Ureter (tissue), 1 donor: ENCODE measurements at places on chromosomes 11 and 22. TPM values are rescaled to one million over a fixed set of nuclear protein-coding genes. Genes with fewer than 3 reads are reported as not detected.

GGTLC3 gene
- total RNA-seq = 0.57 TPM

VEGFB gene
- total RNA-seq = 51.6 TPM

CRKL gene
- total RNA-seq = 64.8 TPM

GRCh38 chr22:36360011-36360410 lies 27.8 kb downstream of the MYH9 start:
- no peak for DNase-seq

- no peak for DNase-seq
These were observed 599 bp upstream of the PPP2R1B start for GRCh38 chr11:111766834-111767142.

- DNase-seq = no peak
These were observed 120.1 kb upstream of the LRRC4C start for GRCh38 chr11:41579546-41579945.

DNA sequence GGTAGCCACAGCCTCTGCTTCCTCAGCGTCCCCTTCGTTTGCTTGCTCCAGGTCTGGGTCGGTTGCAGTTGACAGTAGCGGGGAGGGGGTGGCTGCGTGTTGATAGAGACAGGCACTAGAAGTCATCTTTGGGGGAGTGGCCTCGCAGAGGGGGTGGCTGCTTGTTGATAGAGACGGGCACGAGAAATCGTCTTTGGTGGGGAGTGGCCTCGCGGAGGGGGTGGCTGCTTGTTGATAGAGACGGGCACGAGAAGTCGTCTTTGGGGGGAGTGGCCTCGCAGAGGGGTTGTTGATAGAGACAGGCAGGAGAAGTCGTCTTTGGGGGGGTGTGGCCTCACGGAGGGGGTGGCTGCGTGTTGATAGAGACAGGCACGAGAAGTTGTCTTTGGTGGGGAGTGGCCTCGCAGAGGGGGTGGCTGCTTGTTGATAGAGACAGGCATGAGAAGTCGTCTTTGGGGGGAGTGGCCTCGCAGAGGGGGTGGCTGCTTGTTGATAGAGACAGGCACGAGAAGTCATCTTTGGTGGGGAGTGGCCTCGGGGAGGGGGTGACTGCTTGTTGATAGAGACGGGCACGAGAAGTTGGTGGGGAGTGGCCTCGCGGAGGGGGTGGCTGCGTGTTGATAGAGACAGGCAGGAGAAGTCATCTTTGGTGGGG lies 328.3 kb downstream of the TBC1D22A start:
- DNase-seq = peak; percentile 44

DNA sequence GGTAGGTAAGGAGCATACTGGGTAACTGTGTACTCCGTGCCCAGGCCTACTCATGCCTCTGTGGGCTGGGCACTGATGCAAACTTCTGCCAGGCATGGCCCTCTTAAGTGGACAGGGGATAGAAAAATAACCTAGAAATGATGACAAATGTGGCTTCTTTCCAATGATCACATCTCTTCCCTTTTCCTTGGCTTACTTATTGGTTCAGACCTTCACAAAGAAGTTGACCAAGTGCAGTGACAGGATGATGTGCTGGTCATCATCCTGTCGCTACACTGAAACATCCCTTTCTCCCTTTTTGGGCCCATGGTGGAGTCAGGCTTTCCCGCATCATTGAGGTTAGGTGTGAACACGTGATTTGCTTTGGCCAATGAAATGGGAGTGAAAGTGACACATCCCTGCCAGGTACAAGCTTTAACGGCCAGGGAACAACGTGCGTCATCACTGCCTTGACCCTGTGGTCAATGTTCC lies 31.8 kb upstream of the APOBEC3A start:
- no peak for DNase-seq

DNA sequence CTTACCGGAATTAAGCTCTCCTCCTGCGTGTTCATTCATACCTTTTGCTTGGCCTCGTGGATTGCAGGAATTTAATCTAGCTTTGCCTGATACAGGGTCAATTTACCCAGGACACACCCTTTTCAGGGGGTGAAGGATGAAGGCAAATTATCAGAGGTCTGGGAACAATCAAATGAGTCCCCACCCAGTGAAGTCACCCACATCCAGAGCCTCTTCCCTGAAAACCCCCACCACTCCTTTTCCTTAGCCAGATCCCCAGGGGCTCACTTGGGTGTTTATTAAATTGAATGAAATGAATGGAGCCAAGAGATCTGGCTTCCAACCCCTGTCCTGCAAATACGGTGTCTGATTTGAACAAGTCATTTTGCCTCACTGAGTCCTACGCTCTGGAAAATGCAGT lies 31.0 kb upstream of the LIPT2 start:
- no peak for DNase-seq

DNA sequence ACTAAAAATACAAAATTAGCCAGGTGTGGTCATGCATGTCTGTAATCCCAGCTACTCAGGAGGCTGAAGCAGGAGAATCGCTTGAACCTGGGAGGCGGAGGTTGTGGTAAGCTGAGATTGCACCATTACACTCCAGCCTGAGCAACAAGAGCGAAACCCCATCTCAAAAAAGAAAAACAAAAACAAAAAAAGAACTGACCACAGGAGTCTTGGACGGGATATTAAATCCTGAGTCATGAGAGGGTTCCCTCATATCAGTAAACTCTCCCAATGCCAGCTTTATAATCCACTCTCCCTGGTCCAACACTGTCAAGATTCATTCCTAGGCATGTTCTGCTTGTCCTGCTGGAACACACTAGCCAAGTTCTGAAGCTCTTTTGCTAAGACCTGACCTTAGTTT lies 61.5 kb upstream of the EP300 start:
- no peak for DNase-seq
